ENCODE measurements at places on chromosomes 1 and 21. TPM values are rescaled to one million over a fixed set of nuclear protein-coding genes. Genes with fewer than 3 reads are reported as not detected.

DNA sequence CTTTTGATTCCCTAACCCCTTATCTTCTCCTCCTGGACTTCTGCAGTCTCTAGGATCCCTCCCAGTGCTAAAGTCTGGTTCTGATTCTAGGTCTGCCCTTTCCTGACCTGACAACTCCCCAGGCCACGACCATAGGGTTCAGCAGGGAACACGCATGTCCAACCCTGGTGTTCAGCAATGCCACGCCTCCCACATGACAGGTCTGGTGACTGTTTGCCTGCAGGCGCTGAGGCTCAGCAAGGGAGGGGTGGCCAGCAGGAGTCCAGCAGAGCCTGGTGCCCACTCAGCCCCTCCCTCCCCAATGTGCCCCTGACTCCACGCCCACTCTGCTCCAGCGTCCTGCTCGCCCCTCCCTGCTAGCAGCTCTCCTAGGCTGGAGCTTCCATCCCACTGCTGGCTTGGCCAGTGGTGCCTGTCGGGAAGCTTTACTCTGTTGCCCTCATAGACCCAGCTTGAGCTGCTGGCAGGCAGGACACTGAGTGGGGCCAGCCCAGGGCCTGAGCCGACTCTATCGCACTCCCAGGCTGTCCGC lies 17.3 kb downstream of the SLC9A1 start:
- peak; percentile 87 for DNase-seq

DNA sequence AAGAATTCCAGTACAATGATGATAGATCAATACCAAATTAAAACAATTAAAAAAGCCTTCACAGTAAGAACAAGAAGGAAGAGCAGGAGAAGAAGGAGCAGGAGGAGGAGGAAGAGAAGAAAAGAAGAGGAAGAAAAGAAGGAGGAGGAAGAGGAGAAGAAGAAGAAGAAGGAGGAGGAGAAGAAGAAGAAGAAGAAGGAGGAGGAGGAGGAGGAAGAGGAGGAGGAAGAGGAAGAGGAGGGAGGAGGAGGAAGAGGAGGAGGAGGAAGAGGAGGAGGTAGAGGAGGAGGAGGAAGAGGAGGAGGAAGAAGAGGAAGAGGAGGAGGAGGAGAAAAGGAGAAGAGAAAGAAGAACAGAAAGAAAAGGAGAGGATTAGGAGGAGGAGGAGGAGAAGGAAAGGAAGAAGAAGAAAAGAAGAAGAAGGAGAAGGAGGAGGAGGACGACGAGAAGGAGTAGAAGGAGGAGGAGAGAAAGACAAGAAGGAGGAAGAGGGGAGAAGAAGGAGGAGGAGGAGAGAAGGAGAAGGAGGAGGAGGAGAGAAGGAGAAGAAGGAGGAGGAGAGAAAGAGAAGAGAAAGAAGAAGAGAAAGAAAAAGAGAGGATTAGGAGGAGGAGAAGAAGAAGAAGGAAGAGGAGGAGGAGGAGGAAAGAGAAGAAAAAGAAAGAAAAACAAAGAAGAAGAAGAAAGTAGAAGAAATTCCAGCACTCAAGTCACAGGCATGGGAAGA lies 68.5 kb upstream of the GRIK3 start:
- no peak for DNase-seq

DNA sequence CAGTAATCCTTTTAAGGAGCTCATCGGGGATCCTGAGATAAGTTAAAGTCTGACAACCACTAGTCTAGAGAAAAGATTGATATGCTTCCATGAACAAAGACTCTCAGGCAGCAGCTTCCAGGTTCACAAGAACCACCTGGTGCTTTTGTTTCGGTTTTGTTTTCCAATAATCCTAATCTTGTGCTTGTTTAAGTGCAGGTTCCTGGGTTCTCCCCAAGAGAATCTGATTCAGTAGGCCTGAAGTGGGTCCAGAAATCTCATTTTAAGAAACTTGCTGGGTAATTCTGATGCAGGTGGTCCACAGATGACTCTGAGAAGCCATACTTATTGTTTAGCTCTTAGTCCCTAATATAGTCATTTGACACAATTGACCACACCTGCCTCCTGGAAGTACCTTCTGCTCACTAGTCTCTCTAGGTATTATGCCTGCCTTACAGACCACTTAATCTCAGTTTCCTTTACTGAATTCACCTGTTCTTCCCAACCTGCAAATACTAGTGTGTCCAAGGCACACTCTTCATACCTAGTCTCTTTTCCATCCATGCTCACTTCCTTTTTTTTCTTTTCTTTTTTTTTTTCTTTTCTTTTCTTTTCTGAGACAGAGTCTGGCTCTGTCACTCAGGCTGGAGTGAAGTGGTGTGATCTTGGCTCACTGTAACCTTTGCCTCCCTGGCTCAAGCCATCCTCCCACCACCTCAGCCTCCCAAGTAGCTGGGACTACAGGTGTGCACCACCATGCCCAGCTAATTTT lies 20.5 kb upstream of the FRRS1 start:
- DNase-seq = no peak

GRCh38 chr1:153677718-153678518 lies 570 bp upstream of the NPR1 start:
- no peak for DNase-seq

GRCh38 chr1:239308701-239309333 lies 77.6 kb upstream of the CHRM3 start:
- DNase-seq = no peak

GRCh38 chr1:226678701-226679100 lies 60.4 kb downstream of the ITPKB start:
- no peak for DNase-seq

DNA sequence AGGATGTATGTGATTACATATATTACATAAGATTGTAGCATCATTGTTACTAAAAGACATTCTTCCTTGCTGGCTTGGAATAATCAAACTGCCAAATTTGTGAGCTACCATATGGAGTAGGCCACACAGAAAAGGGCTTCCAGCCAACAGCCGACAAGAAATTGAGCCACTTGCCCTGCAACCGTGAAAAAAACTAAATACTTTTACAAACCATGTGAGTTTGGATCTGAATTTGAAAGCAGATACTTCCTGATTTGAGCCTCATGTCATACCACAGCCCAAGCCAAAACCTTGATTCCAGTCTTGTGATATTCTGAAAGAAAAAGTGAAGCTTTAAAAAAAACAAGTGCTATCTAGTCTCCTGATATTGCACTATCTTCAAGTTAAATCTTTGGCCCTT lies 55.6 kb upstream of the PRMT6 start:
- DNase-seq = no peak

DNA sequence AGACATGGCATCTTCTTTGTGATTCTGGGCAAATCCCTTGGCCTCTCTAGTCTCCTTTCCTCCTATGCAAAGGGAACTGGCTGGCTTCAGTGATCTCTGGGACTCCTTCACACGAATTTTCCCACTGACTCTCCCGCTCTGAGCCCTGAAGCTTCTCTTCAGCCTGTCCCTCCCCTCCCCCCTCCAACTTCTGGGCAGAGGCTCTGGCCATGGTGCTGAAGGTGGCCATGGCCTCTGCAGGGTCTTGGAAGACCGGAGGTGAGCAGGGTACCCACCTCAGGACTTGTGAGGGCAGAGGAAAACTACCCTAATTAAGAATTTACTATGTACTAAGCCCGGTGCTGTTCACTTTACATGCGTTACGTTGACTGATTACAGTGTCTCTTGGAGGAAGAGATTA lies 29.4 kb upstream of the POU3F1 start:
- no peak for DNase-seq

- no peak for DNase-seq
Observed at GRCh38 chr1:152970495-152970894, at the start of gene SPRR4. TSS of gene SPRR4 (plus strand) at chr1:152970648. CDS start at chr1:152971891, 1,243 bp downstream.

DNA sequence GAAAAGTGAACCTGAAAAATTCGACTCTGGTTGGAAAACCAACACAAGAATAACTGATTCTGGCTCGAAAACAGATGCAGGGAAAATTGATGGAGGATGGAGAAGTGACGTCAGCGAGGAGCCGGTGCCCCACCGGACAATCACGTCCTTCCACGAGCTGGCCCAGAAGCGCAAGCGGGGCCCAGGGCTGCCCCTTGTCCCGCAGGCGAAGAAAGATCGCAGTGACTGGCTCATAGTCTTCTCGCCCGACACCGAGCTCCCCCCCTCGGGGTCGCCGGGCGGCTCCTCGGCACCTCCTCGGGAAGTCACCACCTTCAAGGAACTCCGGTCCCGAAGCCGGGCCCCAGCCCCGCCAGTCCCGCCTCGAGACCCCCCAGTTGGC lies 1.9 kb downstream of the RUSC1 start:
- DNase-seq = no peak

- no peak for DNase-seq
Observed at GRCh38 chr1:67001682-67002425, 52.1 kb downstream of the SLC35D1 start.

DNA sequence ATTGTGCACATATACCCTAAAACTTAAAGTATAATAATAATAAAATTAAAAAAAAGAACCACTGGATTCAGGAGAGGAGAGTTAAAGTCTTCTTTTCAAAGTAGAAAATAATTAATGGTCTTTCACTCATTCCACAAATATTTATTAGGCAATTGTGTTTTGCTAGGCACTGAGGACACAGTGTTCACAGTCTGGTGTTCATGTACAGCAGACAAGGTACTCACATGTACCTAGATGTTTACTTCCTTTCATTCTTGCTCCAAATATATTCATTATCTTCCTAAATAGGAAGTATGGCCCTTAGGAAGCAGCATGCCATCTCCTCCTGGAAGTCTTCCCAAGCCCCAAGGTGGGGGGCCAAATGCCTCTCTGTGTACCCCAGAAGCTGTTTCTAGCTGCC lies 265.0 kb downstream of the NPHP4 start:
- DNase-seq = no peak

GRCh38 chr1:228013935-228014930 lies 7.4 kb downstream of the WNT3A start:
- peak; percentile 75 for DNase-seq

DNA sequence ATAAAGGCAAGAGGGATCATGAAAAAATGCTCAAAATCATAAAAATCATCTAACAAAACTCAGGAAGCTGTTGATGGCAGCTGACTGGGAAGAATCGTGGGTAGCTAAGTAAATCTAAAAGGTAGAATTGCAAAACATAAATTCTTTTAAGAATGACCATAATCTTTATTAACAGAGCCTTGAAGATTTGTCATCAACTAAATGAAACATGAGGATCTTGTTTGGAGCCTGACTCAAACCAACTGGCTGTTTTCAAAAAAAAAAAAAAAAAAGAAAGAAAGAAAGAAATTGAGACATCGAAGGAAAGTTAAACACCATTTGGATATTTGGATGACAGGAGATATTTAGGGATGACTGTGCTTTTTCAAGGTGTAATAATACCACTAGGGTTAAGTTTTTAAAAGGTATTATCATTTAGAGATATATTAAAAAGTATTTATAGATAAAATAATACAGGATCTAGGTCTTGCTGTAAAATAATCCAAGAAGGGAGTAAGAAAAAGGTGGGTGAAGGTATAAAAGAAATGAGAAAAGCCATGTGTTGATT lies 48.6 kb downstream of the CD34 start:
- no peak for DNase-seq

DNA sequence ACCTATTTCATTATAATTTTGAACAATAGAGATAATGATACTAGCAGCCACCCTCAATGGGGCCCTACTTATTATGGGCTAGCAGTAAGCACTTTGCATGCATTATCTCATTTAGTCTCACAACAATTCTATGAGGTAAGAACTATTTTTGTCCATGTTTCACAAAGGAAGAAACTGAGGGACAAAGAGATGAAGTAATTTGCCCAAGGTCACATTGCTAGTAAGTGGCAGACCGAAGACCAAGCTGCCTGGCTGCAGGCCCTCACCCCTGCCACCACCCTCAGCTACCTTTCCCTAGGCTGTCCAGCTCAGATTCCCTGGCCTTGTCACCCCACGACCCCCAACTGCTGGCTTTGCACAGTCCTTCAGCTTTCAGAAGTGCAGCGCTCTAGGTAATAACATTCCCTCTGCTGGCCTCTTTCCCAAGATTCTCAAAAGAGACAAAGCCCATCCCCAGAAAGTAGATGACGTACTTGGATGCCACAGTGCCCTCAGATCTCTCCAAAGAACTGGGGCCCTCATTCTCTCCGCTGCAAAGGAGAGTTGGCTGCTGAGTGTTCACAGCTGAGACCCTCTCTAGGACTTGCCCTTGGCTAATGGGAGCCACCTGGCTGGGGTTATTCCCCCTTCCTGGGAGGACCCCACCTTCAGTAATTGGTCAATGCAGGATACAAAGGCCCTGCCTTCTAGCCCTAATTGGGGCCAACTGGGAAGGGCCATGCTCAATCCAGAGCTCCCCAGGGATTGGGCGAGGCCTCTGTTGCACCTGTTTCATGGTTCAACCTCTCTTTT lies 39.5 kb downstream of the IRF2BP2 start:
- no peak for DNase-seq

- DNase-seq = no peak
Observed at GRCh38 chr1:28480308-28480707, 25.5 kb upstream of the RCC1 start.

DNA sequence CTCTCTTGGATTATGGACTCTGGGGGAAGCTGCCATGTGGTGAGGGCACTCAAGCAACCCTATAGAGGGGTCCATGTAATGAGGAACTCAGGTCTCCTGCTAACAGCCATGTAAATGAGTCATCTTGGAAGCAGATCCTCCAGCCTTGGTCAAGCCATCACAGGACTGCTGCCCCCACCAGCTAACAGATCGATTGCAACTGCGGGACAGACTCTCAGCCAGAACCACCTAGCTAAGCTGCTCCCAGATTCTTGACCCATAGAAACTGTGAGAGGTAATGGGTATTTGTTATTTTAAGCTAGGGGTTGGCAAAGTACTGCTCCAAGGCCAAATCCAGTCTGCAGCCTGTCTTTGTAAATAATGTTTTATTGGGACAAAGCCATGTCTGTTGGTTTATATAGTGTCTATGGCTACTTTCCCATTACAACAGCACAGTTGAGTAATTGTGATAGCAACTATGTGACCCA lies 27.6 kb upstream of the MAP3K7CL start:
- no peak for DNase-seq

RAB25 gene
- total RNA-seq = not detected

LAD1 gene
- 12.4 TPM for total RNA-seq

OR6K3 gene
- not detected for total RNA-seq

S100A1 gene
- 1,915 TPM for total RNA-seq

OR2AK2 gene
- total RNA-seq = not detected

C1orf185 gene
- total RNA-seq = not detected

SPRR5 gene
- total RNA-seq = not detected

Measured in cardiac septum (tissue), 1 donor.